Thoracic aorta (tissue), 2 donors: ENCODE measurements at places on chromosomes 2 and 18.

- DNase-seq, result no peak
Observed at GRCh38 chr2:138279871-138280270, 221.7 kb upstream of the SPOPL start.

GRCh38 chr2:121167411-121167810 lies 117.6 kb downstream of the TFCP2L1 start:
- no peak for DNase-seq

GRCh38 chr2:152400607-152401214 lies 65.7 kb downstream of the FMNL2 start:
- DNase-seq, result no peak

- no peak for DNase-seq
Observed at GRCh38 chr2:236061899-236062298, 106.3 kb downstream of the GBX2 start.

DNA sequence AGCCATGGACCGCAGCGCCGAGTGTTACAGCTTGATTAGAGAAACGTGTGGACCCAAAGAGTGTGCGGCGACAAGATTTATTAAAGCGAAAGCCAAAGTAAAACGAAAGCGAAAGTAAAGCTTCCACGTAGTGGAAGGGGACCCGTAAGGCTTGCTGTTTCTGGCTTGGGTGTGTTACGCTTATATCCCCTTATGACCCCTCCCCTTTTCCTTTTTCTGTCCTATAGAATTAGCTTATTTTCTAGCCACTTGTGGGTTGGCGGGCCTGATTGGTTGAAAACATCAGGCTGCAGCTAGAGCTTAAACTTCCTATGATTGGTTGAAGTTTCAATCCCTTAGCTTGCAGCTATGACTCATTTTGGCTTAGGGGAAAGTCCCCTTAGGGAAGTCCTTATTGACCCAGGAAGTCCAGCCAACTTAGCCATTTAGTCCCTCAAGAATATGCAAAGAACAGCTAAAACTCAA lies 969.7 kb downstream of the DCDC2C start:
- DNase-seq, result no peak

DNA sequence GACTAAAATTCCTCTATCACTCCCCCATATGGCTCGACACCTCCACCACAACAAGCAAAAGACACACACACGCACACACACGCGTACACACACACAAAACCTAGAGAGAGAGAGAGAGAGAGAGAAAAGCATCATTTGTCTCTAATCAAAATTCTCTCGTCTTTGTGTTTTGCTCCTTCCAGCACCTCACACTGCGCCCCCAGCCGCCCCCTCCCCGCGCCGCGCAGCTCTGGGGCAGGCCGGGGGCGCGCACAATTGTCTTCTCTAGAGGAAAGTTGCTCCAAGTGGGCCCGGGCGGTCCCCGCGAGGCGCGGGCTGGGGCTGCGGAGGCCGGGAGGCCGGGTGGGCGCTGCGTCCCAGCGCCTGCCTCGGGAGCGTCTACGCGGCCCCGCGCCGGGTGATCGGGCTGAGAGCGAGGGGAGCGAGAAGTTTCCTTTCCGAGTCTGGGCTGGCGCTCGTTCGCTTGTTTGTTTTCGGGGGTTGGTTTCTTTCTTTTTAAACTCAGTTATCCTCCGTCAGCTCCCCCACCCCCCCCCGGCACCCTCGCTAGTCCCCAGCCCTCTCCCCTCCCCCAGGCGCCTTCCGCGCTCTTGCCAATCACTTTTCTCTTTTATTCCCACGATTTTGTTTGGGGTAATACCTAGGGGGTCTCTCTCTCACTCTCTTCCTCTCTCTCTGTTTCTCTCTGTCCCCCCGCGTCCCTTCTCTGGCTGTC lies 4.1 kb downstream of the ZEB2 start:
- DNase-seq, result no peak

GRCh38 chr2:26330114-26330549 lies 15.8 kb upstream of the SELENOI start:
- peak; percentile 71 for DNase-seq

DNA sequence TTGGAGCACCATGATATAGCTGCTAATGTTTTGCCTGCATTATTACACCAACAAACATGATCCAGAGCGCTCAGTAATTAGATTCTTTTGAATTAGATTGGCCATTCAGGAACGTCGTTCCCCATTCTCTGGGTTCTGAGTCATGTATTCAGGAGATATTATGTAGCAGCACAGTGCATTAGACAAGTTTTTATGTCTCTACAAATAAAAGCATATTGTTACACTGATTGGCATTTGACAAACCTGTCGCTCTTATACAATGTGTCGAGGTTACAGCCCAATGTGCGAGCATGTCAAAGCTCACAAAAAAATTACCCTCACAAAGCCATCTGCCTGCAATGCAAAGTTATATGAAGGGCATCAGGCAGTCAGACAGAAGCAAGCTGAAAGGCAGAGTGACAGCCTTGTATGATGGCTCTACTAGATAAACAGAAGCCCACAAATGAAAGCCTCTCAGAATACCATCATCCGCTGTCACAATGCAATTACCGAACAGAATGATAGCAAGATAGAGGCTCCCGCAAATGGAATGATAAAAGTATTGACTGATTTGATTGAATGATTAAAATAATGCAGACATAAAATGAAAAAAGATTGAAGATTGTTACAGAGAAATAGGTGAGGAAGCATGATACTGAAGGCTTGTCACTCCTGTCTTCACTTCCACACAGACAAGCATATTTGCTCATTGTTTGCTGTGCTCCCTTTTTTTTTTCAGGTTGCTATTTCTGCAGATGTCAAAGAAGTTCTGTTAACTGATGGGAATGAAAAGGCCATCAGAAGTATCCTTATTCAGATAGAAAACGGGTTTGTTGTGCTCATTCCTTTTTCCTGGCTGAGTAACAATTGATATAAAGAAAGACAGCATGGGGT lies 234.6 kb upstream of the SIX3 start:
- DNase-seq, result no peak

GRCh38 chr2:177030451-177031105 lies 182.0 kb upstream of the HNRNPA3 start:
- no peak for DNase-seq

- DNase-seq, result no peak
Observed at GRCh38 chr18:32919799-32920198, 147.0 kb upstream of the KLHL14 start.

DNA sequence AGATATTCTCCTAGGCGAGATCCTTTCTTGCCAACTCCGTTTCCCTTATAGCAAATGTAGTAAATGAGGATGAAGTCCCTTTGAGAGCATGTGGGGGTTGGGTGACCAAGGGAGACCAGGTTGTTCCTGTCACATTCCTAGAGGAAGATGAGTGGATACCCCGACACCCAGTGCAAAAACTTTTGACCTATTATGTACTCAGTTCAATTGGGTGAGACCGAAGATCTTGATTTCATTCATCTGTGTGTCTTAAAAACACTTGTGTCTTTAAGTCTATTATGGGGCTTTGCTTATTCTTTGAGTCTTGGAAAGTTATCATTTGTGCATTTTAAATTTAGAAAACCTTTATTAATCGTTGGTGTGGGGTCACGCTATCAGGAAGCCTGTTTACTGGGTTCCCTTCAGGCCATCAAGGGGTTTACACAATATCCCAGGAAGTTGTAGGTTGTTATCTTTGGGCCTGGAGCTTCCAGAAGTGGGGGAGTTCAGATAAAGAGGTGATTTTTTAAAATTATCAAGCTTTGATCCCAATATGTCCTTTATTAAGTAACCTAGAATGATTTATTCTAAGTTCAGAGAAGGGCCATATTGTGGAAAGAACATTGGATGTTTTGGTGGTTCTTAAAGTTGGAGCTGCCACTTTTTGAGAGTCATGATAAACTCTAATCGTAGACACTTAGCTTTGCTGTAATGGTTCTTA lies 2.8 kb downstream of the RHOB start:
- DNase-seq, result no peak

DNA sequence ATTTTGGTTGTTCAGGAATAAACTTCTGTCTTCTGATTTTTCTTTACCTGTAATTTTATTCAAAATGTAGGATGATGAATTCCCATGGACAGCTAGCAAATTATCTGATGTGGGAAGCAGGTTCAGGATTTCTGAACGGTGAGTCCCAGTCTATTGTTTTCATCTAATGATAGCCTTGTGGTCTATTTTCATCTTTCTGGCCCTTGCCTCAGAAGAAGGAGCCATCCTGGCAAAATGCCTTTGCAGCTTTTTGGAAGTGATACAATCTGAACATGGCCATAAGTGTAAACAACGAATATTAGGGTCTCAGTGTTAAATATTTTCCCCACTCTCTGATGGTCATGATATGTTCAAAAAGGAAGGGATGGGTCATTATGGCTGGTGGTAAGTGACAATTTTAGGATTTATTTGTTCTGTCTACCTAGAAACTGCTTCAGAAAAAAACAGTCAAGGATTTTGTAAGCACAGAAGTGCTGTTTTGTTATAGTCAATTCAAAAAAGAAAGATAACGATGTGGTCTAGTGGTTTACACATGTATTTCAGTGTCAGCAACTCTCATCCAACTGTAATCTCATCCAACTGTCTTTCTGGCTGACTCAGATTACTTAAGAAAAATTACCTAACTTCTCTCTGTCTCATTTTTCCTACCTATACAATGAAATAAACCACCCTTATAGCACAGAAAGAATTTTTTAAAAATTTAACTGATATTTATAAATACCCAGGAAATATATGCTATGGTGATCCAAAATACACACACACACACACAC lies 272.6 kb upstream of the ERBB4 start:
- no peak for DNase-seq

DNA sequence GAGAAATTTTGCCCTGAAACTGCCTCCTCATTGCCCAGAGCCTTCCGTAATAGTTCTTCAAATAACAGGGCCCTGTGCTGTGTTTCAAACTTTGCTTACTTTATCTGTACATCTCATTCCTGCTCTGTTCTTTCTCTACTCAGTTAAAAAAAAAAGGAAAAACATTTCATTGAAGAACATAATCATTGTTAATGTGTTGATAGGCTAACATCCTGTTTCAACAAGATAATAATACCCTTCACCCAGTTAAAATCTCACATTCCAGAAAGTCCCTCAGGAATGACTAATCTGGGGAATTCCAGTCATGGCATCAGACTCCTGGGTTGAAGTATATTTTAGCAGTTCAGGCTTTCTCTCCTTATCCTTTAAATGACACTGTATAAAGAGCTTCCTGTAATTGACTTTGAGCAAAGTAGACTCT lies 45.6 kb upstream of the ITGAV start:
- DNase-seq, result no peak

- DNase-seq, result no peak
Observed at GRCh38 chr2:162967811-162968210, 129.2 kb upstream of the KCNH7 start.

- DNase-seq, result no peak
Observed at GRCh38 chr2:187862715-187863114, 308.5 kb upstream of the TFPI start.

DNA sequence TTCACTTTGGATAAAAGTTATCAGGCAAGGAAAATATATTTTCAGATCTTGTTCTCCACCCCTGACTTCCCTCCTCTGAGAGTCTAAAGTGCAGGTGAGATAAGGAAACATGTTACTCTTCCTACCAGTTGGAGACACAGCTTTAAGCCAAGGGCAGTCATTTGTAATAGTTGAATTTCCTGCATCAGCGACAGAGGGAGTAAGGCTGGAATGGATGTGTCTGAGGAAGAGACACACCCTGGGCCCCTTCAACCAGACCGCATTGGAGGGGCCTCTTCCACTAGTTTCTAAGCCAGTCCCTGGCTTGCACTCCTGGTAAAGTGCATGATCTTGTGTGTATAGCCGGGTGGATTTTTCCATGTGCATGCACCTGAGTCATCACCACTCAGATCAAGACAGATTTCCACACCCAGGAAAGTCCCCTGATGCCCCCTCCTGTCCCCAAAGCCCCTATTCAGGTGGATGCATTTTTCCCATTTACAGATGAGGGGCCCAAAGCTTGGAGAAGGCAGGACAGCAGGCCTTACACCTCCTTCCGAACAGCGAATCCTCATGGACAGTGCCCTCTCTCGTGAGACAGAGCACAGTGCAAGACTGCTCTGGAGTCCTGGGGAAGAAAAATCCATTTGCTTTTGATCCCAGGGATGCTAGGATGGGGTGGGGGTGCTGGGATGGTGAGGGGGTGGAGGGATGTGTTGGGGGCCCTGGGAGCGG lies 66.7 kb upstream of the SH3RF3 start:
- no peak for DNase-seq

GRCh38 chr2:207241198-207241597 lies 75.5 kb upstream of the KLF7 start:
- DNase-seq, result no peak

- no peak for DNase-seq
Observed at GRCh38 chr2:71690876-71691475, 237.6 kb downstream of the DYSF start.

DNA sequence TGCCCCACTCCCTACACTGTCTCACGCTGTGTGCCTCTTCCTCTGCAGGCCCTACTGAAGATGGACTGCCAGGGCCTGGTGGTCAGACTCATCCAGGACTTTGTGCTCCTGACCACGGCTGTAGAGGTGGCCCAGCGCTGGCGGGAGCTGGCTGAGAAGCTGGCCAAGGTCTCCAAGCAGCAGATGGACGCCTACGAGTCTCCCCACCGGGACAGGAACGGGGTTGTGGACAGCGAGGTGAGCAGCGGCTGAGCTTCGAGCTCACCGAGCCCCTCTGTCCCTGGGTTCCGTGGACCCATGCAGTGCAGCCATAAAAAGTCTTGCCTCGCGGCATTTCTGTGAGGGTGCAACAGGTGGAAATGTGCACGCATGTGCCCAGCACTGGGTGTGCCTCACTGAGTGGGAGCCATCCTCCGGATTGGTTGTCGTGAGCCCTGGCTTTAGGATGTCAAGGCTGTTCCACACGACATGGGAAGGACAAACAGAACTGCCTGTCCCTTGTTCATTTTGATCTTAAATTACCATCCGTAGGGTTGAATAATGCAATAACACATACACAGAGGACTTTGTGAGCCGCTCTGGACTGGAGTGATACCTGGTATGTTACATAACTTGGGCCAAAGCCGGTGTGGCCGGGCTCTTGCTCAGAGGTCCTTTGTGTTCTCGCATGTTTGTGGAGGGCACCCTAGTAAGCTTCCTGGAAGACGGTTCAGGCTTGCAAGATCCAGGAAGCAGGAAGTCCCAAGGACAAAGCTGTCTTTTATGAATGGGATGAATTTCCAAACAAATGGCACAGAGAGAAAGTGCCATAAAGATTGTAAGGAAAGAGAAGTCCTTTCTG lies 100.9 kb downstream of the SH3BP4 start:
- no peak for DNase-seq

- DNase-seq, result no peak
Observed at GRCh38 chr2:102505290-102505689, 32.3 kb downstream of the SLC9A4 start.

- DNase-seq, result no peak
Observed at GRCh38 chr2:98455494-98455976, 10.9 kb downstream of the INPP4A start.
